ENCODE measurements at places on chromosomes 7 and 10.

DNA sequence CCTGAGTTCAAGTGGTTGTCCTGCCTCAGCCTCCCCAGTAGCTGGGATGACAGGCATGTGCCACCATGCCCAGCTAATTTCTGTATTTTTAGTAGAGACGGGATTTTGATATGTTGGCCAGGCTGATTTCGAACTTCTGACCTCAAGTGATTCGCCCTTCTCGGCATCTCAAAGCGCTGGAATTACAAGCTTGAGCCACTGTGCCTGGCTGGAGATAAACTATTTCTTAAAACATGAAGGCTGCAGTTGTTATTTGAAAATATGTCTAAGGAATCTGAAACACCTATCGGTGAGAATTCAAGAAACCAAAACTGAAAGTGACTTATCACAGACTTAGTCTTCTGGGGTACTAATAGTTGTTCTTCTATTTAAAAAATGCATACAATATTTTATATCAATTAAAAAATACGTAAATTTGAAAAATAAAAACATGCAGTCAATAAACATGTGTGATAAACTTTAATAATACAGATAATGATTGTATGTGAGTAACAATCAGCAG lies 176.9 kb upstream of the PRSS58 start:
- no peak for DNase-seq

- no peak for DNase-seq
Observed at GRCh38 chr10:87847550-87847949, 15.8 kb downstream of the KLLN start.

DNA sequence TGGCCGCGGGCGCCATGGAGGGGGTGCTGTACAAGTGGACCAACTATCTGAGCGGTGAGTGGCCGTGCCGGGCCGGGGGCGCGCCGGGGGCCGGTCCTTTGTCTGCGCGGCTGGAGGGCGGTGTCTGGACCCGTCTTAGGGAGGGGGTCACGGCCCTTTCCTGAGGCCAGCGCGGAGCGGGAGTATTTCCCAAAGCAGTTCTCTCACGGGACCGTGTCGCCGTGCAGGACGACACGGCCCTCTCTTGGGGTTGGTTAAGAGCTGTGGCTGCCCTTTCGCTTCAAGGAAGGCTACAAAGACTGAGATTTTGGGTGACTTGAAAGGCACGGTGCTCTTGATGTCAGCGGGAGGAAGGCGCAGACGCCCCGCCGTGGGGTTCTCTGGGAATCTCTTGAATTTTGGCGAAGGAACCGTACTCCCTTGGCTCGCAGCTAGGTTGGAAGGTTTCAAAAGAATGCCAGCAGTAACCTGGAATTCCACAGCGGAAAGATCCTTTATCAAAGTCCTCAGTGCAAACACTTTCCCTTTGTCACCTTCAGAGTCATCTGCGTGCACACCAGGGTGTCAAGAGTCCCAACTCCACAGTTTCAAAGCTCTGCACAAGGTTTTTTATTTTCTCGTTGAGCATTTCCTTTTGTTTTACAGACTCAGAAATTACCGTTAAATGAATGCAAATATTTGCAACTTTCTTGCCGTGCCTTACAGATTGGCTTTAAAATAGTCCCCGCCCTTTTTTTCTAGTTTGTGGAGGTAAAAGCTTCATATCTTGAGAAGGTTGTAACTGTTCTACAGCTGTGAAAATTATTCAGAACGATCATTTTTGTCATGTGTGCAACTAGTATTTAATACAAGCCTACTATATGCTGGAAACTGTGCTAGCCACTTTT lies 780 bp downstream of the PLEKHA8 start:
- peak; percentile 31 for DNase-seq

- DNase-seq, result no peak
Observed at GRCh38 chr10:102633848-102634247, 10.4 kb upstream of the TRIM8 start.

DNA sequence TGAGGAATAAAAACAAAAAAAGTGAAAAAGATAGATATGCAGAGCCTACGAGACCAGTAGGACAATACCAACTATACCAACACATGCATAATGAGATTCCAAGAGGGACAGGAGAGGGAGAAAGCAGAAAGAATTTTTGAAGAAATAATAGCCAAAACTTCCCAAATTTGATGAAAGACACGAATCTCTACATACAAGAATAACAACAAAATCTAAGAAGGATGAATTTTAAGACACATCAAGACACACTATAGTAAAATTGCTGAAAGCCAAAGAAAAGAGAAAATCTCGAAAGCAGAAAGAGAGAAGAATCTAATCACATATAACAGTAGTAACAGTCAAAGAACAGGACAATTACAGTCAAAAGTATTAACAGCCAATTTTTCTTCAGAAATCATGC lies 7.5 kb upstream of the MAT1A start:
- DNase-seq, result no peak

- no peak for DNase-seq
Observed at GRCh38 chr7:31126976-31127375, 74.9 kb downstream of the ADCYAP1R1 start.

DNA sequence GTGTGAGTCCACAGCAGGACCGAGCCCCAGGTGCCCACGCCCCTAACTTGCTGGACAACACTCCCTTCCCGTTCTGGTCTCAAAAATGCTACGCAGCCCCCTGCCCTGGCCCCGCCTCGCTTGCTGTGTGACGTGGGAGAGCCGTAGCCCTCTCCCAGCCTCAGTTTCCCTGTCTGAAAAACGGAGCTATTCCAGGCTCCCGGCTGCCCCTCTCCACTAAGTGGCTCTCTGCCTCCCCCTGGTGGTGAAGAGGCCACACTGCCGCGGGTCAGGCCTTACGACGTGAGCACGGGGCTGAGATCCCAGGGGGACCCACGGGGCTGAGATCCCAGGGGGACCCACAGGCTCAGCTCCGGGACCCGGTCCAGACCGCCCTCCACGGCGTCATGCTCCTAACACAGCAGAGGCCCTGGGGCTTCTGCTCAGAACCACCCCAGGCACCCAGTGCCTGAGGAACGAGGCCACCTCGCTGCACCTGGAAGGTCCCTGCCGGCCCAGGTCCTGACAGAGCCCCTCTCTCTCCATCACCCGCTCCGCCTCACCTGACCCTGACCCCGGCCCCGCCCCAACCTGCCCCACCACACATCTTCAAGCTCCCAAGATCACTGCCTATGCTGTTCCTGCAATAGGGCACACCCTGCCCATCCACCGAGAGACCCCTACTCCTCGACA lies 26.7 kb downstream of the MICALL2 start:
- DNase-seq, result no peak

- no peak for DNase-seq
Observed at GRCh38 chr10:114773197-114773532, 48.4 kb upstream of the FHIP2A start.

- DNase-seq, result no peak
Observed at GRCh38 chr10:49749556-49750491, 12.3 kb downstream of the OGDHL start.
